ENCODE measurements at places on chromosomes 13 and 19. TPM values are rescaled to one million over a fixed set of nuclear protein-coding genes. Genes with fewer than 3 reads are reported as not detected.

DNA sequence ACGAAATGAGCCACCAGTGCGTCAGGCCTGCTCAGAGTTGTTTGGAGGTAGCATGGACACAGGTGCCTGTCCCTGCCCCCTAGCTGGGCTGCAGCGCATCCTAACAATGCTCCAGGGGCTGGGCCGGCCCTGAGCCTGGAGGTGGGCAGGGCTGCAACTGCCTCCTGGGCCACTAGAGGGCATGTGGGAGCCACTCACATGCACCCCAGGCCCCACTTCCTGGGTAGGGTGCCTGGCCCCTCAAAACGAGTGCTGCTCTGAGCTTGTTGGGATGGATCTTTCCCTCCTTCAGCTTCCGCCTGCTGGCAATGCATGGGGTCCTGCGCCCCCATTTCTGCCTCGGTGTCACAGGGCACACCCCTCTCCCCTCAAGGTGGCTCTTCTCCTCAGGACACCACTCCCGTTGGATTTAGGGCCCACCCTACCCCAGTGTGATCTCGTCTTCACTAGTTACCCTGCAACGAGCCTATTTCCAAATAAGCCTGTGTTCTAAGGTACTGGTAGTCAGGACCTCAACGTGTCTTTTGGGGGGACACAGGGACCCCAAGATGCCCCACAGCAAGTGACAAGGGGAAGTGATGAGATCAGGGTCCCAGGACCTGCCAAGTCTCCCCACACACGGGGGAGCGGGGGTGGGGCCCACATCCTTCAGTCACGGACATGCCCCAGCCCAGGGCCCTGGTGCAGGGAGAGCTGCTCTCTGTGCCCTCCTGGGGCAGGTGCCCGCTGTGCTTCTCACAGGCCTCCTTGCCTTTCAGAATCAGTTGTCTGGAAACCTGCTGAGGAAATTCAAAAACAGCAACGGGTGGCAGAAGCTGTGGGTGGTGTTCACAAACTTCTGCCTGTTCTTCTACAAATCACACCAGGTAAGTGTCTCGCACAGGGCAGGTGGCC lies 131.3 kb downstream of the STK24 start:
- H3K27me3 ChIP-seq = no peaks in the 10 kb centered on the region
- H3K4me3 ChIP-seq = no peak overlapping the region
- H3K27ac ChIP-seq = no peak overlapping the region
- H3K36me3 ChIP-seq = peaks cover 70% of the 10 kb centered on the region

DNA sequence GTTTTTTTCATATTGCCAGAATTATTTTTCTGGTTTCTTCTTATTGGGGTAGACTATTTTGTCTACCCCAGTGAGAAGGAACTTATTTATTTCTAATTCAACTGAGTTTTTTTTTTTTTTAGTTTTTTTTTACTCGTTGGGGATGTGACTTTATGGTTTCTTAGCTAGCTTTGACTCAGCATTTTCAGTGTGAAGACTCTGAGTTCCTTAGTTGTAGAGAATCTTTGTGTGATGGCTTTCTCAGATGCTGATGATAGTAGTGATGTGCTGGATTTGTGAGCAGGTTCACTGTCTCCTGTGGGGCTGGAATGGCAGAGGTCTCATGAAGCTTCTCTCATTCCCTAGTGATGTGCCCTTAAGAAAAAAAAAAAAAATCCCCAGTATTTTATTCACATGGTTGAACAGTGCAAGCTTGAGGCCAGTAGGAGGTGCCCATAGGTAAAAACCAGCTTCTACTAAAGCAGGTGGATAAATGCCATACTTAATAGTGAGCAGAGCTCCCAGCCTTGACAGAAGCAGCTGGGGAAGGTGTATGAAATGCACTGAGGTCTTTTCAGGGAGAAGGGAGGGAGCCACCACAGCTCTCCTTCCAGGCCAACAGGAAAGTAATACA lies 106.2 kb upstream of the KLF5 start:
- no peak overlapping the region for H3K4me3 ChIP-seq
- H3K27me3 ChIP-seq = no peaks in the 10 kb centered on the region
- H3K36me3 ChIP-seq = no peaks in the 10 kb centered on the region
- no peak for DNase-seq
- H3K4me1 ChIP-seq = no peaks in the 10 kb centered on the region

DNA sequence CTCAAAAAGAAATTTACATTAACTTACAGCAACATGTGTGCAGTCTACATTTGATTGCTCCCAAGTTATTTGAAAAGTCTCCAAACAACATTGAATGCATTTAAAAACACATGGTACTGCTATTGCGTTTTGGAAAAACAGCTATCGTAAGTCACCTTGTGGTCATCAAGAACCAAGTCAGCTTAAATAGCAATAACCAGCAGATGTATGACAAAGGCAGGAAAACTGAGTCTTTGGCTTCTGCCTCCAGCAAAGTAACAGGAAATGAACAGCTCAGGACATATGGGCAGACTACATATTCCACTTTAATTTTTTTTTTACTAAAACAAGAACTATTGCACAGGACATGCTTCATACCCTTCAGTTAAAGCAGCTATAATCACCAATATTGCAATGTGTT lies 580.6 kb upstream of the SPRY2 start:
- no peak overlapping the region for H3K4me3 ChIP-seq
- no peaks in the 10 kb centered on the region for H3K4me1 ChIP-seq
- H3K36me3 ChIP-seq = no peaks in the 10 kb centered on the region
- H3K27me3 ChIP-seq = no peaks in the 10 kb centered on the region
- DNase-seq = no peak
- no peak overlapping the region for H3K27ac ChIP-seq

DNA sequence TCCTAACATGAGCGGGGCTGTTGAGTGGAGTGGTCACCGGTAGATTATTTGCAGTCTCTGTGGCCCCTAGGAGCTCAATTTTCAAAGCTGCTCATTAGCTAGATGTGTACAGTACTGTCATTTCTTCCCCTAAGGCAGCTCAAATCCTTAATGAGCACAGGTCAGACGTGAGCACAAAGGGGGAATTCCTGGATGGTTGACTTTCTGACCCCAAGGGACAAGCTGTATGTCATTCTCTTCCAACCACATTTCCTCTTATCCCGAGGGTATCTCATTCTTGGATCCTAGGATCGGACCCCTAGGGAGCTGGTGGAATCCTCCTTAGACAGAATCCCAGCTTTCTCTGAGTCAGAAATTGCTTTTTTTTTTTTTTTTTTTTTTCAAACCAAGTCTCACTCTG lies 5.7 kb upstream of the OR7G3 start:
- H3K27ac ChIP-seq = no peak overlapping the region
- H3K4me3 ChIP-seq = no peak overlapping the region
- no peaks in the 10 kb centered on the region for H3K4me1 ChIP-seq
- DNase-seq = no peak
- H3K36me3 ChIP-seq = no peaks in the 10 kb centered on the region
- no peaks in the 10 kb centered on the region for H3K27me3 ChIP-seq

DNA sequence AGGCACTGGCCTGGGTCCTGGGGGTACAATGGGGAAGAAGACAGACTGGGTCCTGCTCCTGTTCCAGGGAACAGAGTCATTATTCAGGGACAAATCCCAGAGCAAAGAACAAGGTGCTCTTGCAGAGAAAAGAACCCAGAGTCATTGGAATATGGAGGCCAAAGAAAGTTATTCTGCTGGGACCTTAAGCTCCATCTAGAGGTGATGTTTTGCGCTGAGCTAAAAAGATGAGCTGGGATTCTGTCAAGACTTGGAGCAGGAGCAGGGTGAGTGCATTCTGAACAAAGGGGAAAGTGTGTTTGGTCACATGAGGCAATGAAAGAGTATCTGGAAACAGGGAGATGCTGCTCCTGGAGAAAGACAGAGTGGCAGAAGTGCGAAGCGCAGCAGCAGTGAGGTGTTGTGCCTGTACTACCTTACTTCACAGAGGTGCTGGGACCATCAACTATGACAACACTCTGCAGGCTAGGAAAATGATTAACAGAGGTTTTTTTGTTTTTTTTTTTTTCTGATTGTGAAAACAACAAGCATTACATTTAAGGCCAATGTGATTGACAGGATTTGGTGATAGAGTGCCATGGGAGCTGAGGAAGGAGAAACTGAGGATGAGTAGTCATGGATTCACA lies 95.3 kb upstream of the TNFSF11 start:
- no peak overlapping the region for H3K4me3 ChIP-seq
- H3K27me3 ChIP-seq = no peaks in the 10 kb centered on the region
- H3K27ac ChIP-seq = no peak overlapping the region
- no peaks in the 10 kb centered on the region for H3K4me1 ChIP-seq
- no peaks in the 10 kb centered on the region for H3K36me3 ChIP-seq

DNA sequence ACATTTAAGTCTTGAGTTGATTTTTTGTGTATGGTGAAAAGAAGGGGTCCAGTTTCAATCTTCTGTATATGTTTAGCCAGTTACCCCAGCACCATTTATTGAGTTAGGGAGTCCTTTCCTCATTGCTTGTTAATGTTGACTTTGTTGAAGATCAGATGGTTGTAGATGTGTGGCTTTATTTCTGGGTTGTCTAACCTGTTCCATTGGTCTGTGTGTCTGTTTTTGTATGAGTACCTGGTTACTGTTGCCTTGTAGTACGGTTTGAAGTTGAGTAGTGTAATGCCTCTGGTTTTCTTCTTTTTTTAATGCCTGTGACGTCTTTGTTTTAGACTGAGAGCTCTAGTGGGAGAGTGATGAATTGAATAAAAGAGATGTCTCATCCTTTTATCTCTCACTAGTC lies 83.2 kb downstream of the NBEA start:
- no peak overlapping the region for H3K4me3 ChIP-seq
- DNase-seq = no peak
- no peaks in the 10 kb centered on the region for H3K27me3 ChIP-seq

GRCh38 chr13:19185086-19185864 lies 3.7 kb upstream of the TUBA3C start:
- H3K36me3 ChIP-seq = no peaks in the 10 kb centered on the region
- DNase-seq = no peak
- H3K27me3 ChIP-seq = no peaks in the 10 kb centered on the region
- H3K4me1 ChIP-seq = no peaks in the 10 kb centered on the region

GRCh38 chr19:42189133-42189532 lies 28.3 kb downstream of the DEDD2 start:
- H3K27me3 ChIP-seq = peaks cover 5% of the 10 kb centered on the region
- H3K4me3 ChIP-seq = no peak overlapping the region
- no peak for DNase-seq
- H3K4me1 ChIP-seq = peaks cover 9% of the 10 kb centered on the region
- H3K36me3 ChIP-seq = no peaks in the 10 kb centered on the region

GRCh38 chr13:112890316-112891145 lies 78.5 kb upstream of the MCF2L start:
- H3K4me3 ChIP-seq = no peak overlapping the region
- no peaks in the 10 kb centered on the region for H3K36me3 ChIP-seq
- H3K27ac ChIP-seq = no peak overlapping the region
- peaks cover 4% of the 10 kb centered on the region for H3K27me3 ChIP-seq

GRCh38 chr13:25111585-25111956 lies 15.6 kb downstream of the PABPC3 start:
- H3K27ac ChIP-seq = no peak overlapping the region
- no peaks in the 10 kb centered on the region for H3K36me3 ChIP-seq
- DNase-seq = no peak
- no peak overlapping the region for H3K4me3 ChIP-seq

- no peaks in the 10 kb centered on the region for H3K4me1 ChIP-seq
- no peak overlapping the region for H3K4me3 ChIP-seq
- H3K27me3 ChIP-seq = no peaks in the 10 kb centered on the region
- H3K27ac ChIP-seq = no peak overlapping the region
- no peak for DNase-seq
Observed at GRCh38 chr13:46963904-46964303, 67.1 kb upstream of the HTR2A start.

DNA sequence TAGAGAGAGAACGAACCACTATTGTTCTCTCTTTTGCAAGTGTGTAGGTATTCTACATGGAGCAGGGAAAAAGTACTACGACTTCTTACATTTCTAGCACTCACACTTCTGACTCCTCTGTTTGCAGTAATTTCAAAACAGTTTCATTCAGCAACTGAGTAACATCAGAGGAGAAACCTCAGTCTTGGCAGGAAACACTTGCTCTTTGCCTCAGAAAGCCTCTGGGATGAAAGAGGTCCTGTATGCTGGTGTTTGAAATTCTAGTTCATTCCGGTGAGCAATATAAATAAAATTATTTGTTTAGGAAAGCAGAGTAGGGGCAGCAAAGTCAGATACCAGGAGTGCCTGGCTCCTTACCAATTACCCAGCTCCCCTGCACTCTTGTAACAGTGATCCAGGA lies 595.5 kb downstream of the TBC1D4 start:
- H3K27ac ChIP-seq = no peak overlapping the region
- H3K36me3 ChIP-seq = no peaks in the 10 kb centered on the region
- H3K4me3 ChIP-seq = no peak overlapping the region

- no peak overlapping the region for H3K4me3 ChIP-seq
- H3K36me3 ChIP-seq = no peaks in the 10 kb centered on the region
- no peaks in the 10 kb centered on the region for H3K27me3 ChIP-seq
- no peak for DNase-seq
Observed at GRCh38 chr13:29958476-29958875, 108.1 kb upstream of the UBL3 start.

DNA sequence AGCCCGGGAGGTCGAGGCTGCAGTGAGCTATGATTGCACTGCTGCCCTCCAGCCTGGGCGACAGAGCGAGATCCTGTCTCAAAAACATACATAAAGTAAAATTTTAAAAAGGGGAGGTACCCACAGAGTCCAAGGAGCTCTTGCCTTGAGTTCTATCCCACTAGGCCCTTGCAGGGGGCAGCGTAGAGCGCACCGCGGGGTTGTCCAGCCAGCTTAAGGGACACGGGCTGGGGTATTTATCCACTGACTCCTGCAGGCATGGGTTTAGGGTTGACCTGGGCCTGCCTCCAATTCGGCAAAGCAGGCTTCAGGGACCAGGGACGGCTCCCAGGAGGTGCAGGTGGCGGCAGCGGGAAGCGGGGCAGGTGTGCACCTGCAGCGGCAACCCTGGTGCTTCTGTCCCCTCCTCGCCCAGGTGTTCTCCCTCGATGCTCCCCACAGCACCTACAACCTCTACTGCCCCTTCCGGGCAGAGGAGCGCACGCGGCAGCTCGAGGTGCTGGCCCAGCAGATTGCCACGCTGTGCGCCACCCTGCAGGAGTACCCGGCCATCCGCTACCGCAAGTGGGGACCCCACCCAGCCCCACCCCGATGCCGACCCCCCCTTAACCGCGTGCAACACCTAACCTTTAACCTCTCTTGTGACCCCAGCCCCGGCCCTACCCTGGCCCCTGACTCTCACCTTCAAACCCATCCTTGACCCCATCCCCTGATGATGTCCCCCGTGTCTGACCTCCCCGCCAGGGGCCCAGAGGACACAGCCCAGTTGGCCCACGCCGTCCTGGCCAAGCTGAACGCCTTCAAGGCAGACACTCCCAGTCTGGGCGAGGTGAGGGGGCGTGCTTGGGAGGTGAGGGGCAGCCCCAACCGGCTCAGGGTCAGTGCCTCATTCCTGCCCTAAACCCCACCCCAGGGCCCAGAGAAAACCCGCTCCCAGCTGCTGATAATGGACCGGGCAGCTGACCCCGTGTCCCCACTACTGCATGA lies 4.7 kb downstream of the STXBP2 start:
- DNase-seq = no peak
- no peak overlapping the region for H3K27ac ChIP-seq
- peaks cover 10% of the 10 kb centered on the region for H3K4me1 ChIP-seq
- no peaks in the 10 kb centered on the region for H3K36me3 ChIP-seq

GRCh38 chr19:45906221-45906620 lies 3.8 kb upstream of the MYPOP start:
- no peaks in the 10 kb centered on the region for H3K36me3 ChIP-seq
- no peak overlapping the region for H3K4me3 ChIP-seq
- H3K27me3 ChIP-seq = peaks cover 3% of the 10 kb centered on the region
- H3K4me1 ChIP-seq = peaks cover 25% of the 10 kb centered on the region
- no peak for DNase-seq

Gene TARM1
- total RNA-seq = not detected

Gene SELENOW
- total RNA-seq = 64.7 TPM

Gene SCEL
- total RNA-seq = not detected

Gene FUT3
- 0.53 TPM for total RNA-seq

Gene KRI1
- total RNA-seq = 10.2 TPM

Gene ZNF606
- total RNA-seq = 14.8 TPM

Gene KCTD12
- not detected for total RNA-seq

Gene UQCRFS1
- total RNA-seq = 51.1 TPM

Gene C1QTNF9
- total RNA-seq = not detected
